Hematopoietic multipotent progenitor cell (in vitro differentiated cells): ENCODE measurements at places on chromosomes 7 and 10.

GRCh38 chr7:80060218-80060806, 74.3 kb upstream of the GNAI1 start:
- DNase-seq, result no peak

DNA sequence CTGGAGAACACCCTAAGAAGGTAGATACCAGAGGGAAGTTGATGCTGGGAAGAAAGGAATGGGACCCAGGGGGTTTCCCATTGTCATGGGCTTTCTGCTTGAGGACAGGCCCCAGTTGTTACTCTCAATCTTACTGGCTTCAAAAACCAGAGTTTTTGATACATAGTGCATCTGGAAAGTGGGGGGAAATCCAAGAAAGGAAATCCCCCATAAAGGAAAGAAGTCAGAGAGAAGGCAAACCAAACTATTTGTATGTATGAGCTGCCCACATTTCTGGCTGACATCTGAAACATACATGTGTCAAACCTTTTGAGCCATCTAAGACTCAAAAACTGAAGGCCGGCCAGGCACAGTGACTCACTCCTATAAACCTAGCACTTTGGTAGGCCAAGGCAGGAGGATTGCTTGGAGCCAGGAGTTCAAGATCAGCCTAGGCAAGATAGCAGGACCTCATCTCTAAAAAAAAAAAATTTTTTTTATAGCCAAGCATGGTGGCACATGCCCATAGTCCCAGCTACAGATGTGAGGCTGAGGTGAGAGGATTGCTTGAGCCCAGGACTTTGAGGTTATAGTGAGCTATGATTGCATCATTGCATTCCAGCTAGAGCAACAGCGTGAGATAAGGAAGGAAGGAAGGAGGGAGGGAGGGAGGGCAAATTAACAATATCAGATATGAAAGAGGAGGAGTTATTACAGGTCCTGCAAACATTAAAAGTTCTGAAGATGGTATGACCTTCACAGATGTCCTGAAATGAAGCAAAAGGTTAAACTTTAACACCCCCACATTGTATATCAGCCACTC, 6.7 kb upstream of the COA1 start:
- no peak for DNase-seq

- no peak for DNase-seq
These were observed 479.7 kb downstream of the RPS24 start for GRCh38 chr10:78513330-78513729.

GRCh38 chr7:41882256-41882655, 179.4 kb upstream of the INHBA start:
- DNase-seq, result no peak
